Activated T-cell treated with anti-CD3 and anti-CD28 coated beads for 1 hour (primary cell): ENCODE measurements at places on chromosomes 6 and 20.

DNA sequence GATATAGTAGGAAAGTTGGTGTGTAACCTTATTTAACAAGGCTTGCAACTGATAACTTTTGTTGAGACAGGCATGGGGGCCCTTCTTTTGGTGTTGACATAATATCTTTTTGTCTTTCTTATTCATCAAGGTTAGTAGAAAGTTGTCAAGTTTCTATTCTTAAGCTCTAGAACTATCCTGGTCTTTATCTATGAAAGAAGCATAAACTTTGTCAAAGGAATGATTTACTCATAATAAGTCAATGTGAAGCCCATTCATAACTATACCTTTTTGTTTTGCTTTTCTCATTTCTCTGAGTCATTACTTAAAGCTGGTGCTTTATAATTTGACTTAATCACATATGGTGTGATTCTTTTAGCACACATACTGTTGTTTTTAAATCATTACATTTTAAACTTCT lies 312.4 kb downstream of the UTRN start:
- no peak for DNase-seq

DNA sequence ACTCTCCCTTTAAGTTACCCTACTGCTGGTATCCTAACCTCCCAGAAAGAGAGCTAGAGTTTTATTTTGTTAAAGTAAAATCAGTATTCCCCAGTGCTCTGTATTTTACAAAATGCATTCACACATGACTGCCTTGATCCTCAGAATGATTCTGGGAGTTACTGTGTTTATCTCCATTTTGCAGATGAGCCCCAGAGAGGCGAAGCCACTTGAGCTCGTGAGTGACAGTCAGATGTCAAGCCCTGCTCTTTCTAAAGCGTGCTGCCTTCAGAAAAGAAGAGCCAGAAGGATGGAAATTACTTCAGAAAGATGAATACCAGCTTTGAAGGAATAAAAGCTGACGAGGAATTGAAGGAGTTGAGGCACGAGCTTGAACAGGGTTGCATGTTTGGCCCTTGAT lies 14.1 kb upstream of the OSER1 start:
- no peak for DNase-seq

- no peak for DNase-seq
Observed at GRCh38 chr20:49287555-49288249, 9.8 kb upstream of the ZNFX1 start.

- DNase-seq, result no peak
Observed at GRCh38 chr6:44471271-44471981, 83.9 kb downstream of the CDC5L start.

GRCh38 chr6:154112181-154112809 lies 73.3 kb downstream of the OPRM1 start:
- DNase-seq, result no peak

- no peak for DNase-seq
Observed at GRCh38 chr6:17012421-17013225, 89.2 kb upstream of the STMND1 start.

GRCh38 chr20:2814587-2815051 lies at the start of gene C20orf141:
Gene C20orf141, plus strand, starts transcription at chr20:2814987. Its CDS starts 198 bp downstream, at chr20:2815185.
- no peak for DNase-seq

GRCh38 chr6:11092668-11093375 lies 812 bp upstream of the SMIM13 start:
- DNase-seq, result no peak

GRCh38 chr20:34680586-34681175 lies 3.8 kb upstream of the PIGU start:
- no peak for DNase-seq

DNA sequence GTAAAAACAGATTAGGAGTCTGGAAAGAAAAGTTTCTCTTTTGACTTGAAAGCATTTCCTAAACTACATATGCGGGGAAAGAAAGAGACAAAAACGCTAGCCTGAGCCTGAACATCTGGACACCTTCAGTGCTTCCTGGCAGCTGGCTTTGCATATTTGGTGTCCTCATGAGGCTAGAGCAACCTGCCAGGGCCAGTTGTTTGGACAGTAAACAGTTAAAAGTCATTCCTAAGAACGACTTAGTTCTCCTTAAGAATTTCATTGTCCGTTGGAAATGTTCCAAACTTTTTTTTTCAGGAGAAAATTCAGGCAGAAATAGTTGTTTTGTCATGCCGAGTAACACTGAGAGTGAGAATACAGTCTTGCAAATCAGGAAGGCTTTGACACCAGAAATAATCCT lies 199.8 kb downstream of the SMOC2 start:
- DNase-seq, result no peak

- DNase-seq, result no peak
Observed at GRCh38 chr6:6008648-6009421, 2.1 kb upstream of the NRN1 start.

- no peak for DNase-seq
Observed at GRCh38 chr20:62979876-62980373, 26.8 kb downstream of the BHLHE23 start.

DNA sequence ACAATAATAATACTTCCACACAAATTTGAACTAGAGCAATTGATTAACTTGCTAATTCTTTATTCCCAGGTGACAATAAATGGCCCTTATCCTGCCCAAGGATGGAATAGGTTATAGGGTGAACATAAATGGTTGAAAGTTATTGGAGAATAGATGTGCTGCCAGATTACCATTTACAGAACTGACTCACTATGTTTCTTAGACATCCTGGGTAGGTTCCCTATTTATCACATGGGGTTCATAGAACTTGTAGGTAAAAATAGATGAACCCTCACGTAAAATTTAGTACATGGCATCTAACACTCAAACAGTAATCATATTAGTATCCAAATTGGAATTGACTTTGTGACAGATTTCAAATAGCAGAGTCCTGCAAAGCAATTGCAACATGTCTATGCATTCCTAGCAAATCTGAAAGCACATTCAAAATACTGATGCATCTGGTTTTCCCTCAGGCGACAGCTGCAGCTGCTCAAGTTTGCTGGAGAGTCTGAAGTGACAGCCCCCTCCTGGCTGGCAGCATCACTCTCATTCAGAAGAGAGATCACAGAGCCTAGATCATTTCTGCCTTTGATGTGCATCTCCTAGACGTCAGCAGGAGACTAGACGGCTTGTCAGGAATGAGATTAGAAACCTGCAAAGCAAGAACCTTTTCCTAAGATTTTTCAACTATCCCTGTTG lies 80.2 kb upstream of the RNF217 start:
- DNase-seq, result no peak

DNA sequence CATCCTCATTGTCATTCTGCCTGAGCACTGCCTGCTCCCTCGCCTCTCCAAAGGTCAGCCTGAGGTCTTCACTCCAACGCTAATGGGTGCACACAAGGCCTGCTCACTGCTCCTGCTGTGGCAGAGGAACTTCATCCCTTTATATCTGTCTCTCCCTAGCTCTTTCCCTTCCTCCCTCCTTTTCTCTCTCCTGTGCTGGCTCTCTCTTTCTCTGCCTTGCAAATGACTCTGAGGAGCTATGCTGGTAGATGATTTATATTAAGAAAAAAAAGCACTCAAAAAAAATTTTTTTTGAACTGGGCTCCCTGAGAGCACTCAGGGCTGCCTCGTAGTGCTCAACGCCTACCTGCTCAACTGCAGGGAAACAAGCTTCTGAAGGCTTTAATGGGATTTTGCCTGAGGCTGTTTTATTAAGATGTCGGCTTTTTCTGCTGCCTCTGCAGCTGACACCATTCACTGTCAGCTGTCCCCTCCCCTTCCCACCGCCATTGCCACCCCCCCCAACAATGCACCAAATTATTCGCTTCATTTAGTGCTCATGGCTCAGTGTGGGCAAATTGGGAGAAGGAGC lies 137.7 kb upstream of the DEFB112 start:
- no peak for DNase-seq
